ENCODE measurements at places on chromosomes 12 and 14.

DNA sequence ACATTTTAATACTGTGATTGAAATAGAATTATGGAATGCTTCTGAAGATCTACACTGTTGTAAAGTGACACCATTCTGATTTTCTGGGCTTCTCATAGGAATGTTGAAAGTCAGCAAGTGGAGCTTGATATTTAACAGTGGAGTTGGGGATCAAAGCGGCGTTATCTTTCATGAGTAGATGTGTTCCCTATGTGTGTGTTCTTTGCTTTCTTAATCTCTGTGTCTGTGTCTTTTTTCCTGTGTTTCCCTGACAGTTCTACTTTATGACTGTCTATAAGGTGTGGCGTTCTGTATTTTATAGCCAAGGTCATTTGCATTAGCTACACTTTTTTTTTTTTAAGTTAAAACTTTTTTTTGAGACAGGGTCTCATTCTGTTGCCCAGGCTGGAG is 24.7 kb downstream of the SYNE2 start:
- no peak for DNase-seq

DNA sequence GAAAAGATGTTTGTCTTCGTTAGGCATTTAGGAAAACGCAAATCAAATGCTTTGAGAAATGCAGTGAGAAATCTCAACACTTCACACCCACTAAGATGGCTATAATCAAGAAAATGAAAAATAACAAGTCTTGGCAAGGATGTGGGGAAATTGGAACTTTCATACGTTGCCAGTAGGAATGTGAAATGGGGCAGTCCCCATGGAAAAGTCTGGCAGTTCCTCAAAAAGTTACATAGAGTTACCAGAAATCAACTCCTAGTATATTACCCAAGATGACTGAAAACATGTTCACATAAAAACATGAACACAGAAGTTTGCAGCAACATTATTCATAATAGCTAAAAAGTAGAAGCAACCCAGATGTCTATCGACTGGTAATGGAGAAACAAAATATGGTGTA is 41.5 kb upstream of the LRTM2 start:
- no peak for DNase-seq

GRCh38 chr12:29044799-29045198 is 104.3 kb upstream of the FAR2 start:
- DNase-seq = no peak

GRCh38 chr12:106193394-106194215 is 54.2 kb downstream of the CKAP4 start:
- no peak for DNase-seq

- DNase-seq = no peak
These were observed 340.2 kb downstream of the C12orf75 start for GRCh38 chr12:105670672-105671071.

Data from mucosa of gallbladder (tissue), 1 donor.